ENCODE measurements at places on chromosomes 16 and 17.

DNA sequence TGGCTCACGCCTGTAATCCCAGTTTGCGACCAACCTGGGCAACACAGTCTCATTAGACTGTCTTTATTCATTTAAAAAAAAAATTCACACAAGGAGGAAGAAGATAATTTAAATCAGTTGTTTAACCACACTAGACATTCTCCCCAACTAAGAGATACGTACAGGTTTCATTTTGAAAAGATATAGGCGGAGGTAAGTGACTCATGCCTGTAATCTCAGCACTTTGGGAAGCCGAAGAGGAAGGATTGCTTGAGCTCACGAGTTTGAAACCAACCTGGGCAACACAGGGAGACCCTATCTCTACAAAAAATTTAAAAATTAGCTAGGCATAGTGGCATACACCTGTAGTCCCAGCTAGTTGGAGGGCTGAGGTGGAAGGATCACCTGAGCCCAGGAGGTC lies 5.3 kb downstream of the CMTM4 start:
- peak; percentile 24 for DNase-seq

GRCh38 chr16:83850947-83851346 lies 43.2 kb downstream of the HSBP1 start:
- DNase-seq = no peak

DNA sequence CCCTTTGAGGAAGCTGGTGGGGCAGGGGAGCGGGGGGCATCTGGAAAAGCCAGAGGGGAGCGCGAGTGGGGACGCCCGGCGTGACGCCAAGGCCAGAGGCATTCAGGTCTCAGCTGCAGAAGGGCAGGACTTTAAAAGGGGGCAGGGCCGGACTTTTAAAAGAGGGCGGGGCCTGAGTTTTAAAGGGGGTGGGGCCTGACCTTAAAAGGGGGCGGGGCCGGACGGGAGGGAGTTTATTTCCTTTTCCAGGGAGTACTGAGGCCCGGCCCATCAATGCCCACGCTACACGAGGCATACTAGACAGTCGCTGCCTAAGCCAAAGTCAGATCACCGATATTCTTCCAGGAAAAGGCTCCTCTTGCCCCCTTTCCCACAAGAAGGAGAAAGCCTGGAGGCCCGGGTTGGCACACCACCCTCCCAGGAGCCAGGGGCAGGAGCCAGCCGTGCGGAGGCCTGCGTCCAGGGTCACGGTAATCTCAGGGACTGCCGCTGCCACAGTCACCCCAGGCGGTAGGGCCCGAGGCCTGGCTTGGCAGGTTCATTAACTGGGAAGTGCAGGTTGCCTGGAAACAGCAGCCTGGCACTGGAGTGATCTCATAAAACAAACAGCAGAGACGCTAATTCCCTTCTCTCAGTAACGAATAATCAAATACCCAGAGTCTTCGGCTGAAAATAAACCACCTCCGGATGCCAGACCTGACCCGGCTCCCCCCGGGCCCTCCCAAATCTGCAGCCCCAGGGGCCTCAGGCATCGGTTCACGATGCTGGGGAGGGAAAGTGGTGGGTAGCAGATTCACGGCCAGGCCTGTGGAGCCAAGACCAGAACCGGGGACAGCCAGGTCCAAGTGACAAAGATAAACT lies 90.7 kb downstream of the TIMM22 start:
- DNase-seq = no peak

DNA sequence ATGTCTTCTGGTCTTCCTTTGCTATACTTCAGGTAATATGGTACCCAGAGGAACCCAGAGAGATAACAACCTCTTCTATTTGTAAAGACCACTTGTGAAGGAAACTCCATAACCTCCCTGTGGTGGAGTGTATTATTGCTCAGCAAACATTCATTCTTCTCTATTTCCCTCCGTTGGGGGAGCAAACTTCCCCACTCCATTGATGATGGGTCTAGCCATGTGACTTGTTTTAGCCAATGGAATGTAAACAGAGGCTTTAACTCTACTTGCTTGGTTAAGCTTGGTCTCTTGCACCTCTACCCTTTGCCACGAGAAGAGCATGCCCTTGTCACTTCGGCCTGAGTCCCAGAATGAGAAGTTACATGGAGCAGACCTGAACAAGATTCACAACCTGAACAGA lies 30.0 kb upstream of the SKAP1 start:
- DNase-seq = no peak

- DNase-seq = no peak
Measured at GRCh38 chr16:69821844-69822173, 59.7 kb downstream of the WWP2 start.

DNA sequence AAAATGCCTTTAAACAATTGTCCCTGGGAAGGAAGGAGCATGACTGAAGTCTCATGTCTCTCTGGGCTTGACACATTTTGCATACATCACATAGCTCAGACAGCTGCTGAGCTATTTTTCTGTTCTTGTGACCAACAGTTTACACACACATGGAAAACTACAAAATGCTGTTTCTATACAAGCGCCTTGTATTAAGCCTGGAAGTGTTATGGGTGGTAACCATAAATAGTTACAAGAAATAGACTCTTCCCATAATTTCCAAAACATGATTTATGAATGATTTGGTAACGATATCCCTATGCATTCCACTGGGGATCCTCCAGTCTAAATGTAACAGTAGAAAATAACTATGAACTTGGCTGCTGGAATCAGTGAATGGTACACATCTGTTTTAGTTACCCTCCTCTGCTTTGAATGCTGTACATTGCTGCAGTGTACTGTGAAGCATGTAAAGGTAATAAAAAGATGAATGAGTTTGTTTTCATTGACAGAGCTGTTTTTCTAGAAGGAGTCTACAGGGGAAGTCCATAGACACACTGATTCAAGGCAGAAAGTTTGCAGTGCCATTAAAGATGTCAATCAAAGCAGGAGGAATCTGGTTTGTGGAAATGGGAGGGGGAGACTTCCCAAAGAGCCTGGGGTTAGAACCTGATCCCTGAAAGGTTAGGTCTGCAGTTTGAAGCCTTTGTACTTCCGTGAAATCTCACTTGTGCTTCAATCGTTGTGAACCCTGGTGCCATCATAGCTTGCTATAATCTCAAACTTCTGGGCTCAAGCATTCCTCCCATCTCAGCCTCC lies 5.0 kb downstream of the ACSF2 start:
- no peak for DNase-seq

DNA sequence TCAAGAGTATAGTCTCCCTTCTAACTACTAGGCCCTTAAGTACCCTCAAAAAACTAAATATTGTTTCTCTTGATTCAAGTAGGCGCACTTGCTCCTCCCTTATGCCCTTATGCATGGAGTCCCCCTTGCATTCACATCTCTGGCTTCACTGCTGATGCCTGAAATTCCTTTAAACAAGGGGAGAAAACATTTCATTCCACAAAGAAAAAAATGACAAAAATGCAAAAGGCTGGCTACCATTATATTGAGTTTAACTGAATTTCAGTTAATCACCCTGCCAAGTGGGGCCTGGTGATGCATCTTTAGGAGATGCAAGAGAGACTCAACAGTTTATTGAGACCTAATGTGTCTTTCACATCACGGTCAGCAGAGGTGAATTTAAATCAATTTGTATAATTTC lies 35.6 kb downstream of the CRLF3 start:
- no peak for DNase-seq

GRCh38 chr16:88527186-88527936 lies 42.8 kb upstream of the ZC3H18 start:
- no peak for DNase-seq

All from T-helper 2 cell (primary cell).